ENCODE measurements at places on chromosomes 2 and 18.

DNA sequence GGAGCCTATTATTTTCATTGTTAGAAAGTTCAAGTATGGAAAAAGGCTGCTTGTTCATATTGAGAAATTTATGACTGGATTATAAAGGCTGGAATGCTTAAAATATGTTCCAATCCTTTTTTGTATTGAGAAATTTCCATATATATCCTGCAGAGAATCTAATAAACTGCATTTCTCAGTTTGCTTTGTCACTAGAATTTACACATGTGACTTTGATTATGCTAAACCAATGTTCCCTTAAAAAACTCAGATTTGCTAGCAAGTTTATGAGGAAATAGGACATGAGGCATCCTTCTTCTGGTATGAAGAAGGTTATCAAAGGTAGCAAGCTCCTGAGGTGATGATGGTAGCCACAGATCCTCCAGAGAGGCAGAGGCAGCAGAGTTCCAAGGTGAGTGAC lies 29.2 kb upstream of the DSEL start:
- no peak for DNase-seq

DNA sequence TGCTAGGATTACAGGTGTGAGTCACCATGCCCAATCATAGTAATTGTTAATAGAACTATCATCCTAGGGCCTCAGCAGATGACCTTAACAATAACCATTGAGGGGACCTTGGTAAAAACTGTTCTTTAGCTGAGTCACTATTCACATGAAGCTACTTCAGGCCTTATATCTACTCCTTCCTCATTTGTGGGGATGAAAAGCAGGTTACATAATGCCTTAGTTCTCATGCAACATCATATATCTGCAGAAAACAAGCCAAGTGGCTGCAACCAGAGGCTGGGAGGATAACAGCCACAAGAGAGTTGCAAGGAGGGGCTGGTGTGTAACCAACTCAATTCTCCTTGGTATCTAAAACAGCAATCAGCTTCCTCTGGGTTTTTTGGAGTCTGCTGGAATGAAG lies 445.4 kb downstream of the NBAS start:
- no peak for DNase-seq

- DNase-seq: no peak
Measured at GRCh38 chr2:100113990-100114433, 28.4 kb downstream of the AFF3 start.

GRCh38 chr18:48106976-48107781 lies 176.7 kb upstream of the SMAD2 start:
- DNase-seq: no peak

DNA sequence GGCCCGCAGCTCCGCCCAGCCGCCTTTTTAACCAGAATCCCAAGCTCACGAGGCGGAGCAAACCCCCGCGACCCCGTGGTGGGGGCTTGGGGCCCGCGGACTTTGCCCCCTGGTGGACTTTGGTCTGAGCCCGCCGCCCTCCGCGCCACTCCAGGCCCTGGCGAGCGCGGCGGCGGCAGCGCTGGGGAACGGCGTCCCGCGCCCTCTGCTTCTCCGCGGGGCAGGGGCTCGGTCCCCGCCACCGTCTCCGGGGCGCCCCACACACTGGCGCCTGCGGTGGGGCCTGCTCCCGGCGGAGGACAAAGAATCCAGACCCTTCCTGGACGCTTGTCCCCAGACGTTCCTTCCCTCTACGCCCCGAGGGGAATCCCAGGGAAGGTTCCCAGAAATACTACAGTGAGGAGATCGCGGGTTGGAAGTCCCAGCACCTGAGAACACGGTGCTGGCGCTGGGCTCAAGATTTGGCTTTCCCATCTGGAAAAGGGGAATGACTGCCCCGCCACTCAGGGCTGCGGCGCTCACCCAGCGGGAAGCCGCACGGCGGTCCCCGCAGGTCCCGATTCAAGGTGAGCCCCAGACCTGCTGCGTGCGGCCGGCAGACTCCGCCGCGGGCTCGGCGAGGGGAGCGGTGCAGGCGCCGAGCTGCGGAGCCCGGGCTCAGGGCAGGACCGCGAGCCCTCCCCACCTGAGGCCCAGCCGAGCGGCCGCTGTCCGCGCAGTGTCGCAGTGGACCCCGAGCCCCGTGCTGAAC lies at the start of gene HAAO:
Gene HAAO (minus strand): TSS at position 1 of the 751 bp plus-strand sequence. CDS start 47 bp downstream, outside the sequence.
- peak; percentile 52 for DNase-seq

DNA sequence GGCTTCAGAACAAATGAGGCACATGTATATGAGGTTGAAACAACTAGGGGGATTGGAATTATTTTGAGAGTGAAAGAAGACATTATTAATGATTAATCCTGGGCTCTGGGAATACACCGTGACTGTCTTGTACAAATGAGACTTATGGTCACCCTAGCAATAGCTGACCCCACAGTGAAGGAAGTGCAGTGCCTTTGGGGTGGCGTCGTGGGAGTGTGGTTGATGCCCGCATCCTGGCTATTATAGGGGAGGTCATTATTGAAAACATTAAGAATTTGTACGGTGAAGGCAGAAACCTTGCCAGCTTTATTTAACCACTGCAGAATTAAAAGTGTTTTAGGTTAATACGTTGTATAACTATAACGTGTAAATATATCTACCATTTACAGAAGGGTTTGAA lies 296.7 kb downstream of the CYRIA start:
- no peak for DNase-seq

DNA sequence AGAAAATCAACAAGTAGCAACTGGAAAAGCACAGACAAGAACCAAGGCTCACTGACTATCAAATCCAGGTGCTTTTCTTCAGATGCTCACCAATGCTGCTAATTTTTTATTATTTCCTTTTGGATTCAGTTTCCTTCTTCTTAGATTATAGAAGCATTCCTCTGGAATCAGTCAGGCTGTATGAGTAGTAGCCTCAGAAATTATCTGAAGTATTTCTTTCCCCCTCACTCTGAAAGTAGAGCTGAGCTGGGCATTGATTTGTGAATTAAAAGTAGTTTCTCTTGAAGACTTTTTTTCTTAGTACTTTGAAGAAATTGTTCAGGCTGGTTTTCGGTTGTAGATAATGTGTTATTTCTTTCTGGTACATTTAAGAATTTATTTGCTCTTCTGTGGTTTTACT lies 273.7 kb downstream of the NOL4 start:
- no peak for DNase-seq

DNA sequence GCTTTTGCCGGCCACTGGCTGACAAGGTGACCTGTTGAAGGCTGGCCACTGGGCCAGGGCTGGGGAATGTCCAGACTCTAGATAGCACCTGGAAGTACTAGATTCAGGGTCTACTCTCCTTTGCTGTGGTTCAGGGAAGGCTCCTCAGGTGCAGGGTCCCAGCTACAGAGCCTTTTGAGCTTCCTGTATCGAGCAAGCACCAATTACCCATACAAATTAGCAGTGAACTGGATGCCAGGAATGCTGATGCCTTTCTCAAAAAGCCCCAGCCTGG lies 213.4 kb downstream of the CYP26B1 start:
- DNase-seq: no peak

- DNase-seq: no peak
Measured at GRCh38 chr2:158561054-158561453, 104.3 kb downstream of the PKP4 start.

DNA sequence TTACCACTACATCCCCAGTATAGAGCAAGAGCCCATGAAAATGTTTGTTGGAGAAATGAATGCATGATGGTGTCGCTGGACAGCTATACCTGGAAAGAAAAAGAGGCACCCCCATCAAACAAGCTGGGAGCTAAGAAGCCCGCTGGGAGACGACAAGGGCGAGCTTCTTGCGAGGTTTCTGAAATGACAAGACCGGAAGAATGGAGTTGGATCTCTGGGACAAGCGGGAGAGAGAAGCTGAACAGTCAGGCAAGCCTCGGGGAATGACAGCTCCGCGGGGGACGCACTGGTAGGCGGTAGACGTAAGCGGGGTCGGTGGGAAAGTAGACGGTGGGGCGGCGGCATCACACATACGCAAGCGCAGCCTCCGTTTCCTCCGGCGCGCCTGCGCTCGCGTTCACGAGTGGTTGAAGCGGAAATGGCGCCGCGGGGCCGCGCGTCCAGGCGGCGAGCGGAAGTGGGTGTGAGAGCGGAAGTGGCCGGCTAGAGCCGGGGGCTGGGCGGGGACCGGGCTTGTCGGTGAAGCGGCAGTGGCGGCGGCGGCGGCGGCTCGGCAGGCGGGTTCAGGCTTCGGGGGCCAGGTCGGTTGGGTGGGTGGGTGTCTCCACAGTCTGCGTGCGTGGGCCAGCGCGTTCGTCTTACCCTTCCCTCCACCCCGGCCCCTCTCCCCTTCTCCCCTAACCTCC lies at the start of gene ARPC2:
Gene ARPC2 (plus strand): TSS at position 516 of the 686 bp plus-strand sequence. CDS start 282 bp downstream, outside the sequence.
- DNase-seq: peak; percentile 93

DNA sequence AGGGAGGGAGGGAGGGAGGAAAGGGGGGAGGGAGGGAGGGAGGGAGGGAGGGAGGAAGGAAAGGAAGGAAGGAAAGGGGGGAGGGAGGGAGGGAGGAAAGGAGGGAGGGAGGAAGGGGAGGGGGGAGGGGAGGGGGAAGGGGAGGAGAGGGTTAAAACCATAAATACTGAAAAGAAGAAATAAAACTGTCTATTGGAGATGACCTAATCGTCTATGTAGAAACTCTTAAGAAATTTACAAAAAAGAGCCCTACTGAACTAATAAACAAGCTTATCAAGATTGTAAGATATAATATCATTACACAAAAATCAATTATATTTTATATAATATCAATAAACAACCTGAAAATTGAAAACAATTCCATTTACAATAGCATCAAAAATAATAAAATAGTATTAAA lies 32.3 kb upstream of the CTDP1 start:
- DNase-seq: no peak

- peak; percentile 75 for DNase-seq
Measured at GRCh38 chr2:153478289-153479261, at the start of gene RPRM. RPRM (minus strand) TSS chr2:153478762; CDS start chr2:153478565, 197 bp downstream.

DNA sequence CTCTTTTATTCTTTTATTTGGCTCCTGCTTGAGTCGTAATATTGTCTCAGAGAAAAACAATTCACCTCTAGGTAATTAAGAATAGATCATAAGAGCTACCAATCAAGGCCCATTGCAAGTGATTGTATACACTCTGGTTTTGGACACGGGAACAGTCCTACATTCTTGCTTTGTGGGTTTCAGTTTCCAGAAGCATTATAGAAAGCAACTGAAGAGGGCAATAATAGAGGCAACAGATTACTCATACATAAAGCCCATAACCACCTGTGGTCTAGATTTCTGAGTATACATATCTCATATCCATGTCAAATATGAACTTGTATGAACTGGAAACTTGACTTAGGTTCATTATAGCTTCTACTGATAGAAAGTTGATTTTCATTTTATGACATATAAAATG lies 65.4 kb downstream of the DIS3L2 start:
- no peak for DNase-seq

- no peak for DNase-seq
Measured at GRCh38 chr2:25669520-25669919, 3.9 kb downstream of the DTNB start.

GRCh38 chr2:54074606-54075341 lies 40.6 kb upstream of the ACYP2 start:
- DNase-seq: no peak

DNA sequence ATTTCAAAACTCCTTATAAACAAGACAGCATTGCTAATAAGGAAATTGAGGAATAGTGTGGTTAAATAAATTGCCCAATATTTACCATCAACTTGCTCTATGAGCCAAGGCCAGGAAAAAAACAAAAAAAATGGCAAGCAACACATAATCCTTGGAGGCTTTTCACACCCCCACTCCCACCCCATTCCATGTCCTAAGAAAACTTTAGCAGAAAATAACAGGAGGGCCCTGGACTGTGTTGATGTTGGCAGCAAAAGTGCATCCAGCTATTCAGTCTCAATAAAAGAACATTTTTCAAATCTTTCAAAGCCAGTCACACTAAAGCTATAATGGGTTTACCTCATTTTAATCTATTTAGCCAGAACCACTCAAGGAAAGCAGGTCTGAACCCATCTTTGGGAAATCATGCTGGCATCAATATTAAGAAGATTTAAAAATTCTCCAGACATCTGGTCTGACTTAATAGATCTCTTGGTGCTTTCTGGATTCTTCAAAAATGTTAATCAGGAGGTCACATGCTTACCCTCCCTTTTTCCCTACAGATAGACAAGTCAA lies 34.6 kb upstream of the STK17B start:
- no peak for DNase-seq

DNA sequence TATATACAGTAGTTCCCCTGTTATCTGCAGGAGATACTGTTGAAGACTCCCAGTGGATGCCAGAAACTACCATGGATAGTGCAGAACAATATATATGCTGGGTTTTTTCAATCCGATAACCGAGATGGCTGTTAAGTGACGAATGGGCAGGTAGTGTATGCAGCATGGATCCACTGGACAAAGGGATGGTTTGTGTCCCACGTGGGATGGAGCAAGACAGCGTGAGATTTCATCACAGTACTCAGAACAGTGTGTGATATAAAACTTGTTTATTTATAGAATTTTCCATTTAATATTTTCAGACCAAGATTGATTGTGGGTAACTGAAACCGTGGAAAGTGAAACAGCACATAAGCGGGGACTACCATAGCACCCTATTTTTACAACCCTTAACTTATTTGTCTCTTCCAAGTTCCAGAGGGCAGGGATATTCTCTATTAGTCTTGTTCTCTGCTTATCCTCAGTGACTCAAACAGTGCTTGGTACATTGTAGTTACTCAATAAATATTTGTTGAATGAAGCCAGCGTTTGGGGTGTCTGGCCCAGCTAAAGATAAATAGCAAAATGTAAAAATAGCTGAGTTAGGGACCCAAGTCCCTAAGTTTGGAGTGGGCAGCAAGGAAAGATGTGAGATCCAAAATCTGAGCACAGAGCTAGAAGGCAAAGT lies 50.0 kb downstream of the RHBDD1 start:
- DNase-seq: no peak

DNA sequence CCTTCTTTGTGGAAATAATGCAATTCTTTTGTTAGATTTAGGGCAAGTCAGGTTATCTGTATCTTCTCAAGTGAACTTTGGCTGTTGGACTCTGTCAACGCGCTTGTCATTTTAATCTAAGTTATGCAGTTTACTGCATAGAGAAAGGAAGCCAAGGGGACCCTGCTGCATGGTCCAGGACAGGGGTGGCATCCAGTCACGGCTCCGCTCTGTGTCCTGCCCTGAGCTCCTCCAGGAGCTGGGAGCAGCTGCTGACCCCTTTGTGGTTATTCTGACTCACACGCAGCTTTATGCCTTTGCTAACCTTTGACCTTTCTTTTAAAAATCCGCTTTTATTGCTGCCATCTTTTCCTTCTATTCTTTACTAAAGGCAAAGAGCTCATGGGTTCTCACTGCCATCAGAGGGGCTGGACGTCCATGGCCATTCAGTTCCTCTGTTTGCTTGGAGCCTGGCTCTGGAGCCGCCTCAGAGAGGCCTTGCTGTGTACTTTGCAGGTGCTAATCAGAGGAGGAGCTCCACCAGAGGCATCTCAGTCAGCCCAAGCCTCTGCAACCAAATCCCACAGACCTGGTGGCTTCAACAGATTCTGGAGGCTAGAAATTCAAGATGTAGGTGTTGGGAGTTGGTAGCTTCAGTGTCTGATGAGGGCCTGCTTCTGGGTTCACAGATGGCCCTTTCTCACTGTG lies 39.3 kb downstream of the SNTG2 start:
- DNase-seq: no peak
